ENCODE measurements at places on chromosomes 7 and 10.

GRCh38 chr7:99080679-99081078, 63.2 kb downstream of the SMURF1 start:
- no peak for DNase-seq

DNA sequence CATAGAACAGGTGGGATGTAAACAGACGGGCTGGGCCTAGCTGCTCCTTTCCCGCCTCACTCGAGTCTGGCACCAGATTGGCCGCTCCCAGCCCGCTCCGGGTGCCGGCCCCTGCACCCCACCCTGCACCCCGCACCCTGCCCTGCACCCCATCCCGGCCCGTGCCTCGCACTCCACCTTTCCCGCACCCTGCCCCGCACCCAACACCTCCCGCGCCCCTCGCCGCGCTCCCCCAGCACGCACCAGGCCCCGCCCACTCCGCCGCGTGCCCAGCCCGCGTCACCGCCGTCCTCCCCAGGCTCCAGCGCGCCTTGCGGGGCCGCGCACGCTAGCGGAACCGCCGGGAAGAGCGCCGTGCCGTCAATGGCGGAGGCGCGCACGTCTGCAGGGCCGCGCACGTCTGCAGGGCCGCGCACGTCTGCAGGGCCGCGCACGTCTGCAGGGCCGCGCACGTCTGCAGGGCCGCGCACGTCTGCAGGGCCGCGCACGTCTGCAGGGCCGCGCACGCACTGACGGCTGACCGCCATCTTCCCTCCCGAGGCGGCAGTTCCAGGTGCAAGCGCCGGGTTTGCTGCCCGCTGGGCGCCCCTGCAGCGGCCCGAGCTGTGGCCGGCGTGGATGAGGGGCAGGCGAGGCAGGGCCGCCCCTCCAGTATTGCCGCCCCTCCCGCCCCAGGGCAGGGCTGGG, at the start of gene UBE3C:
TSS of gene UBE3C (plus strand) at position 503 of the 687 bp plus-strand sequence. CDS start 347 bp downstream, outside the sequence.
- peak; percentile 94 for DNase-seq

- DNase-seq = no peak
Measured at GRCh38 chr7:133869556-133869955, 257.6 kb upstream of the LRGUK start.

DNA sequence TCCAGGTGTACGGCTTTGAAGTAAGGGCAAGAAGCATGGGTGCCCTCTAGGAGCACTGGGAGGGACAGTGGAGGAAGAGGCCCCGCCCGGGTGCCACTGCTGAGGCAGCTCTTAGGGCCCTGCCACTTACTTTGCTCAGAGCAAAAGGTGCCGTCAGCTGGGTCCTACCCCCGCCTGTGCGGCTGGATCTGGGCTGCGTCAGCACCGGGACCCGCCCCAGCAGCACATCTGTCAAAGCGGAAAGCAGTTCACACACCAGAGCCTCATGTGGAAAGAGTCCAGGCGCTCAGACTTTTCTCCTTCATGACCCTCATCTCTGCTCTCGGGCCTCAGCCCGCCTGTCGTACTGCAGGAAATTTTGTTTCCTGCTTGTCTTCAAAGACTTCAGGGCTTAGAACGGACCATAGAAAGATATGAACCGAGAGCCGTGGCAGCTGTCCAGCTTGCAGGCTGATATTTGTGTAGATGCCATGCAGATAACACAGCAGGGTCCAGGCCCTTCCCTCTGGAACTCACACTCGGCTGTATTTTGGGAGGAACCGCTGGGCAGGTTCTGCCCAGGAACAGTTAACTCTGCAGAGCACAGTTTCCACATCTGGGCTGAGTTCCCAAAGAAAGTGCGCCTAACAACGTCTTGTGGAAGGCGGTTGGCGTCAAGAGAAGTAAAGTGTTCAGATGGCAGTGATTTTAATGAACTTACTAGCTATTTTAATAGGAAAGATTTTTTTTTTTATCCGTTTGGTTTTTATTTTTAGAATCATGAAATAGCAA, 44.3 kb upstream of the PRKAR1B start:
- DNase-seq = no peak

GRCh38 chr7:121994625-121995410, 121.9 kb downstream of the PTPRZ1 start:
- DNase-seq = peak; percentile 81

GRCh38 chr10:80630324-80630723, 92.6 kb downstream of the SH2D4B start:
- DNase-seq = no peak

GRCh38 chr10:35693800-35694199, 51.7 kb upstream of the FZD8 start:
- no peak for DNase-seq

- DNase-seq = no peak
Measured at GRCh38 chr7:17159500-17160037, 138.9 kb upstream of the AHR start.

- no peak for DNase-seq
Measured at GRCh38 chr7:98733036-98733435, 116.0 kb downstream of the NPTX2 start.

DNA sequence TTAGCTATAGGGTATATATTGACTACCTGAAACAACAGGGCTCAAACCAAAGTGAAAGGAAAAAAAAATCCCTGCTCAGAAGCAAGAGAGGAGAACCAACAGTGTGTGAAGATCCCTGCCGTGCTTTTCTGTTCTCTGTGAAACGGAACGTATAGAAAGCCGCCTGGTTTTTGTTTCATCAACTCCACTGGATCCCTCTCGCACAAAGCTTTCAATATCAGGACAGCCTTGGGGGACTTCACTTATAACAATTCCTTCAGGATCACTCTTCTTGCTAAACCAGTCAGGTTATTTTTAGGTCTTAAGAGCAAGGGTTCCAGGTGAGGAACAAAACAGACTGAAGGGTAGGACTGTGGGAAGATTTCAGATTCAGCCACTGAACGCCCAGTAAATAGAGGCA, 151.1 kb upstream of the CACNA2D1 start:
- no peak for DNase-seq

GRCh38 chr10:132058111-132058745, 7.5 kb upstream of the JAKMIP3 start:
- peak; percentile 68 for DNase-seq

DNA sequence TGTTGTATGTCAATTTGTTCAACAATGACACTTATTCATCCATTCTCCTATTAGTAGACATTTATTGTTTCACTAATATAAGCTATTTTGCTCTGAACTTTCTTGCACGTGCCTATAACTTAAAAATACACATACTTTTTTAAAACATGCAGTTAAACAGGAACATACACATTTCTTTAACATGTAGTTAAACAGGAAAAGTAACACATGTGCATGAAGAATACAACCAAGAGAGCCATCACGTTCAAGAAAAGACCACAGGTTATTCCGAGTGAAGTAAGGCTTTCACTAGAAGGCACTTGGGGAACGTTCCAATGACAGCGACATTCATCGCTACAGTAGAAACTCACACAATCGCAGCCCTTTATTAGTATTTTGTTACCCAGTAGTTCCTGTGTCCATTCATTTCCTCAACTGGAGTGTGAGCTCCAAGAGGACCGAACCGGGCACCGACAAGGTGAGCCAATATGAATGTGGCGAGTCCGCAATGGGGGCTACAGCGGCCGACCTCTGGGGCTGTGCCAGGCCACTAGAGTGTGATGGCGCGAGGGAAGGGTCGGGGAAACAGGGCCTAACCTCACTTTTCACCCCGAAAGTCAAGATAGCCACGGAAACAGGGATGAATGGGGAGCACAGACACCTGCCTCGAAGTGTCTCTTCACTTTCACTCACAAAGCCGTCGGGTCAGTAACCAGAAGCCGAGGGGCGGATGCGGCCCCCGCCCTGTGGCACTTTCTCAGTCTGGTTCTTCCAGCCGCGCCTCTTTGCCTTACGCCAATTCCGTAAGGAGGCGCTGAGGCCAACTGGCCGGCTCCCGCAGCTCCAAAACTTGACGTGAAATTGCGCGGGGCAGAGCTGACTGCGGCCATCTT, 775 bp upstream of the SEPTIN7 start:
- peak; percentile 84 for DNase-seq

- DNase-seq = no peak
Measured at GRCh38 chr7:75743455-75743859, 4.7 kb upstream of the HIP1 start.

DNA sequence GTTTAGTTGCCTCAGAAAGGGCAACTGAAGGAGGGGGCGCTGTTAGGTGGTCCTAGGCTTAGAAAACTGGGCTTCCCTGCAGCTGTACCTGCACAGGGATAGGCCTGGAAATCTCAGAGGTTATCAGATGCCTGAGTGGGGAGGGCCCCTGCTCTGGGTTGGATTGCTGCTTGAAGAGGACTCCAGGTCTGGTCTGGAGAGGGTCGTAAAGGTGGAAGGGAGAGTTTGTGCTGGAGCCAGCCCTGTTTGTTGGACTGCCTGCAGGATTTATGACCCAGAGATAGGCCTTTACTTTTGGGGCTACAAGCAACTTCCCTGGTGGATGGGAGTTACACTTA, 765.9 kb downstream of the GRID1 start:
- no peak for DNase-seq

DNA sequence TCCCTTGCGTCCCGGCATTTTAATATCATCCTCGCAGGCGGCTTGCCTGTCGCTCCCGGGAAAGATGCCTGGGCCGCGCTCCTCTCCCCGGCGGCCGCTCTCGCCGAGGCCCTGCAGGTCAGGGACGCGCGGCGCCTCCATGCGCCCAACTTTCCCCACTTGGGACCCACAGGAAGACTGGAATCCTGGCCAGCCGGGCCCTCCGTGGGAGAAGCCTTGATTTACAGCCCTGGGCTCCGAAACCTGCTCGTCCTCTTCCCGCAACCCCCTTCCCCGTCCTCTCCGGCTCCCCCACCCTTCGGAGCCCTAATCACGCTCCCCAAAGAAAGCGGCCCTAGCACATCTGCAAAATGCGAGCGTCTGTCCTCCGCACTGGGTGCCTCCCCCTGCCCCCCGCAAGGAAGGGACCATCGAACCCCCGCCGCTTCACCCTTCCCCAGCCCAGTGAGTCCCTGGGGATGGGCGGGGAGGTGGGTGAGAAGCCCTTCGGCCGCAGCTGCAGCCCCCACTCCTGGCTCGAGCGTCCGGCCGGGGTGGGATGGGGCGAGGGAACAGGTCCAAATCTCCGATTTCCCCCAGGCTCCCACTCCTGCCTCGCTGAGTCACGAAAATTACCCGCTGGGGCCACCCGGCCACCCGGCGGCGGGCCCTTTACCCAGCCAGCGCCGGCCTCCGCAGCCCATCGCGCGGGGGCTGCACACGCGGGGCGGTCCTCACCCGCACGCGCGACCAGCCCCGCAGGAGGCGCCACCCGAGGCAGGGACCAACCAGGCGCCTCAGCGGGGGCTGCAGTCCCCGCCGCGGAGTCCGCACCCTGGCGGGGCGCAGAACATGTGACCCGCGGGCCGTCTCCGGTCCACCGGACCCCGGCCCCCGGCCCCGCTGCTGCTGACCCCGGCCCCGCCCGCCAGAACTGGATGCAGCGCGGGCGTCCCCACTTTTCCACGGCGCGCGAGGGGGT, 695 bp downstream of the HSPA12A start:
- DNase-seq = peak; percentile 46

DNA sequence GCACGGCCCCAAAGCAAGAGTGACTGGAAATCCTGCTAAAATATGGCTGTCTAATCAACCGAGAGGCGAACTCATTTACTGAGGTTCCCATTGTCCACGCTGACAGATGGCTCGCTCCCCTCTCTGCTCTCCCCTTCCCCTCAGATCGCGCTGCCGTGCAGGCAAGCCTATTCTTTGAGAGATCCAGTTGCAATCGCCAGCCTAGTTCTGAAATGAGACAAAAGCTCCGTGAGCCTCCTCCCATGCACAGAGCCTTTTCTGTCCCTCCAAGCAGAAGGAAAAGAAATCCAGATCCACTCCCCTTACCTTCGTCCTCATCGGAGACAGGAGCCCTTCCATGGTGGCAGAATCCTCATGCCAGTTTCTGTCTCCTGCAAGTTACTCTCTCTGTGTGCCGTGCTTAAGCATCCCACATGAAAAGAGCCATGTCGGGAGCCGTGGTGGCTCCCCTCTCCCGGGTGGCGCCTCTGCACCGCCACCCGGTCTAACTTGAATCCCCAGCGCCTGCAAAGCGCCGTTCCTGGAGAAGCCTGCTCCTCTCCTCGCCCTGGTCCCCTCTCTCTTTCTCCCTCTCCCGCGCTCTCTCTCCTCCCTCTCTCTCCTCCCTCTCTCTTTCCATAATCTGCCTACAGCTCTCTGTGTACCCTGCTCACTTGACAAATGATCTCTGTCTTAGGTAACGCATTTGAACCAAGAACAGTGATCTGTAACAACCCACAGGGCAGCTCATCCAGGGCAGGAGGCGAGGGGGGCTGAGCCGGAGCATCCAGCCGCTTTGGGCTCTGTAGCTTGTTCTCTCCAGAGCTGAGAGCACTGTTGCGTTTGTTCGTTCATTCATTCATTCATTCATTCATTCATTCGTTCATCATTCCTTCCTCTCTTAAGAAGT, 156.8 kb downstream of the FRMD4A start:
- DNase-seq = peak; percentile 6

DNA sequence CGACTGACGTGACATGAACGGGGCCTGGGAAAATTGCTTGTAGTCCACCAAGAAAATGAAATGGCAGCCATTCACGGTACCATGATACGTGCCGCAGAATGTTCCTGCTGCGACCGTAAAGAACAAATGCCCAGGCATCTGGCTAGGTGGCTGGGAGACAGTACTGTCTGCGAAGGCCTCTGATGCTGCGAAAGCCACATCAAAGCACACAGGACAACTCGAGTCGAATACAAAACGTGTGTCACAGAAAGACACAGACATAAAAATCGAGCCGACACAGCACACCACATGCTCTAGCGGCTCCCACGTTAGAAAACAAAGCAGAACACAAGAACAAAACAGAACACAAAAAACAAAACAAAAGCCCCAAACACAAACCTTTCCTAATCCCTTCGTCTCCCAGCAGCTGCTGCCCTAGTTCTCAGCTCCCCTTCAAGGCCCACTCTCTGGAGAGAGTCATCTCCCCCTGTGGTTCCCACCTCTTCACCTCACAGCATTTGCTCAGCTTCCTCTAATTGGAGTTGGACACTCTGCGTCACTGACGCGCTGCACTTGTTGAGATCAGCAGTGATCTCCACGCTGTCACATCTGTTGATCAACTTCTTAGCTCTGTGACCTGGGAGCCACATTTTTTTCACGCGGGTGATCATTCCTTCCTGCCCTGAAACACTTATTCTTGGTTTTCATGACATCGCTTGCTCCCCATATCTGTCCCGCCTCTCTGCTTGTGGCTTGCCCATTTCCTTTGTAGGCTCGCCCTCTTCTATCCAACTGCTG, 112.2 kb downstream of the CLEC2L start:
- no peak for DNase-seq

- no peak for DNase-seq
Measured at GRCh38 chr7:106019470-106019820, 56.4 kb downstream of the CDHR3 start.

DNA sequence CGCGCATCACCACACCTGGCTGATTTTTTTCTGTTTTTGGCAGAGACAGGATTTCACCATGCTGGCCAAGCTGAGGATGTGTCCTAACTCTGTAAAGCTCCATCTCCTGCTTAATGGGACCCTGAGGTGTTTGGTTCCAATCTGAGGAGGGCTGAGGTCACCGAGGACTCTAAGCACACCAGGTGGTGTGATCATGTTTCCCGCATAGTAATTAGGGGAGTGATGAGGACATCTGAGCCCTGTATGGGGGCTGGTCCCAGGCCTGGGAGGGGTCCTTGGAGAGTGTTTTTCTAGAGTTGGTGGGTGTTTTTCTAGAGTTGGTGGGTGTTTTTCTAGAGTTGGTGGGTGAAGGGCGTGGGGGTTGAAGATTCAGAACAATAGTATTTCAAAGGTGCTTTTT, 3.0 kb upstream of the ABHD11 start:
- DNase-seq = no peak

Measured in head of caudate nucleus (tissue), 42 donors.